ENCODE measurements at places on chromosomes 11 and 22. TPM values are rescaled to one million over a fixed set of nuclear protein-coding genes. Genes with fewer than 3 reads are reported as not detected.

The CD3G gene
- total RNA-seq: not detected

- no peak for DNase-seq
Measured at GRCh38 chr22:19525116-19525660, 978 bp upstream of the CLDN5 start.

DNA sequence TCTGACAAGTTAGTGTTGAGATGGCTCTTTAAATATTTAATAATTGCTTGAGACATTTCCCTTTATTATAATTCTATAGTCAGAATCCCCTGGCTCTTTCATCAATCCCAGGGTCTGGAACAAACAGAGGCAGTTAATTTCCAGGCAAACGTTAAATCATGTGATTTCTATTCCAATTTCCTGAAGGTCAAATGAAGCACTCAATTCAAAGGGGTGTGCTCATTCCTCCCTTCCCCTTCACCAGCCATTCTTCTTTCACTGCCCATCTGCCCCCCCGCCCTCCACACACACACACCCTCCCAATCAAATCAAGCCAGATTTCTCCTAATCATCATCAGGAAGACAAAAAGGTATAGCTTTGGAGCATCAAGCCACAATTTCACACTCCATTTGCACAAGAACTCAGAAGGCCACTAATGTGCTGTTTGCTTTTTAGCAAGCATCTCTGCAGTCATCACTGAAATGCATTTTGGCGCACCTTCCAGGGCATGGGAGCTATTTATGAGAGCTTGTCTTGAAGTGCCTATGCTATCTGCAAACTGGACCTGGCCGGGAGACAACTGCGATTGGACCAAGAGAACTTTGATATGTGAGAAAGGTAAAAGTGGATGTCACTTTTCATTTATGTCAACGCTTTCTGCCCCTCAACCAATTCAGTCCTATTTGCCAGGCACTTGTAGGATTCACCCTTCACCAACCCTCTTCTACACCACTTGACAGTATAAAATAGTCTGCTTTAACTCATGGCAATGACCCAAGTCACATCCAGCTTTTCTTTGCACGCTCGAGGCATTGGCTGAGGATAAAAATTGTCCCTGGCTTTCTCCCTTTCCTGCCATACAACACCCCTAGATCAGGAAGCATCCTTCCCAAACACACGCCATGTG is 315.1 kb upstream of the API5 start:
- no peak for DNase-seq

- peak; percentile 24 for DNase-seq
Measured at GRCh38 chr22:22810018-22810427, 77.6 kb upstream of the IGLL5 start.

DNA sequence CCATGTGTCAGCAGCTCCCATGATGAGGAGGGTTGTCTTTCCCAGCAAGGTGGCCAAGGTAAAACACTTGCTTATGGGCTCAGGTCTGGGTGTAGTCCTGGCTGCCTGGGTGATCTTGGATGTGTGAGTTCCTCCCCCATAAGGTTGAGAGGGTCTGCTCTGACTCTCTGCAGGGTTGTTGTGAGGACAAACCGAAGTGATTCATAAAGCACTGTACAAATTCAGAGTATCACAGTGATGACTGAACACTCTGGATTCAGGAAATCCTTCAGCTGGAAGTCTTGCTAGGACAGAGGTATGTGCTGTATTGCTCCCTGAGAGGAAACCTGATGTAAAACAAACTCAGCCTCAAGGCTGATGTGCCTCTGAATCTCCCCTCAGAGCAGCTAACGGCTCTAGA is 220.9 kb upstream of the PITPNB start:
- DNase-seq: no peak

DNA sequence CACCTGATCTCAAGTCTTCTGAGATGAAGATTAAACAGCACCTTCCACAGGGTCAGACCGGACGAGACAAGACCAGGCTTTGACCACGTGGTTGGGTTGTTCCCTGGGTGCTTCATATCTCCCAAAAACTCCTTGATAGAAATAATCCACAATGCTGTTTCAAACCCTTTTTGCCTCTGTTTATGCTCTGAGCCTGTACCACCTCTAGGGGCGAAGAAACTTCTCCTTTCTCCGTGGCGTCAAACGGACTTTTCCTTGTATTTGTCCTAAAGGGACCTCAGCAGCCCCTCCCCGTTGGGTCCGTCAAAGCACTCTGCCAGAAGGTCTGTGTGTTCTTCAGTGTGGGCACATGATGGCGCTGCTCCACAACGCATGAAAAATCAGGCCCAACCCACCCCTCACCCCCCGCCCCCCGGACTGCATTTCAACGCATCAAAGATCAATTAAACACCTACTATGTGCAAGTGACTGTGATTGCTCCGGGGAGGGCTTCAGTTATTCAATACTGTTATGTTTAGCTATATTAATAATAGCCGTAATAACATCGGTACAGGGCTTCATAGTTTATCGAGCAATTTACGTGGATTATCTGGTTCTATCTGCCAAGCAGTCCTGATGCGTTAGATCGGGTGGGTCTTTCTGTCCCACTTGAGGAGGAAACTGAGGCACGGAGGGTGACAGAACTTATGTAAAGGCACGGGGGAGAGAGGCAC is 17.3 kb upstream of the EIF3D start:
- DNase-seq: peak; percentile 61
